GM18507 (cell line): ENCODE measurements at places on chromosomes 11 and 22.

DNA sequence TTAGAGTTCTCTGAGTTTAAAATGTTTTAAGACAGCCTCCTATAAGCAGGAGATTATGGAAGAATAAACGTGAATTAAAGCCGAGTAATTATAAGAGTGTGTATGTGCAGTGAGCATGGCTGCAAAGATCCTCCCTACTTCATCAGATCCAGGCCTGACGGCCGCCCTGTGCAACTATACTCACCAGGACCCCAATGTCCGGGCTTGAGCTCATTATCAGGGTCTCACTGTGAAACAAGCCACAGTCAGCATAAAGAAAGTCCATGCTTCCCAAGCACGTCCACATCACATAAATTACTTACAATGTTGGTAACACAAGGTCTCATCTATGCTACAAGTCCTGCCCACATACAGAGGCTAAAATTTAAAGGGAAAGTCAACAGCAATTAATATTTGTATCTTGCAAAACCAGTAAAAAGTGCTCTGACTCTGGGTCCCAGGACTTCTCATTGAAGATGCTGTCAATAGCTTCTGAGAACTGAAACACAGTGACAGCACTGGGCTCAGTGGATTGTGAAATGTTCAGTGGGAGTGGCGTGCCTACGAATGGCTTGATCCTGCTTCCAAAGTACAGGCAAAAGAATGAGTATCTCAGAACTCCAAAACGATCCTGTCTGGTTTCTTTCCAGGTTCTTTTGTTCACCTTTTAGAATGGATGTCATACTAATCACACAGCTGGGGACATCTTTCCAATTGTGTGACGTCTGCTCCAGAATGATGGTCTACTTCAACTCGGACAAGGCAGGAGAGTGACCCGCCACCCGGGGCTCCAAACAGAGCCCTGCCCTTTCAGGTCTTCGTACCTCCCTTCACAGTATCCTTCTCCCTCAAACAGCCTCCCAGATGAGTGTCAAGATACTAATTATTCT lies 72.1 kb upstream of the ARFGAP3 start:
- DNase-seq, result no peak

- DNase-seq, result no peak
Observed at GRCh38 chr22:46092670-46093410, 57.5 kb upstream of the PPARA start.

GRCh38 chr11:113338730-113339129 lies 24.3 kb downstream of the TTC12 start:
- no peak for DNase-seq

GRCh38 chr11:131108760-131109159 lies 192.5 kb upstream of the SNX19 start:
- no peak for DNase-seq

- DNase-seq, result no peak
Observed at GRCh38 chr22:44428941-44429830, 68.8 kb downstream of the RTL6 start.

DNA sequence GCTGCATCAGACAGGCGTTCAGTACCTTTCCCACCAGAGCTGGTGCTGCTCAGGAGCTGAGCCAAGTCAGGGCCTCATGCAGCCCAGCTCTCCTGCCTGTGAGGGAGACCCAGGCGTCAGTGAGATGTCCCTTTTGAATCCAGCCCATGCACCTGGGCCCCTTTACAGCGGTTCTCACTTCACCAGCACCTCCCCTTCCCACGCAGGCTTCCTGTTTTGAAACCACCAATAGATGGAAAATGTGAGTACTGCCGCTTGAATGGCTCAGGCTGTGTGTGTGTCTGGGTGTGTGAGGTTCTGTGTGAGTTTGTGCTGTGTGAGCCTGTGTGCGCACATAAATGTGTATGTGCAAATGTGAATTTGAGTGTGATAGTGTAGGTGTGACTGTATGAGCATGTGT lies 88.4 kb downstream of the UBASH3B start:
- peak; percentile 30 for DNase-seq

- no peak for DNase-seq
Observed at GRCh38 chr11:3220521-3221407, 2.2 kb upstream of the MRGPRG start.

GRCh38 chr11:128573638-128574037 lies 13.7 kb downstream of the ETS1 start:
- DNase-seq, result no peak

- DNase-seq, result no peak
Observed at GRCh38 chr11:65435411-65435931, 12.9 kb downstream of the NEAT1 start.

- no peak for DNase-seq
Observed at GRCh38 chr11:78840623-78841022, 266.0 kb upstream of the NARS2 start.

DNA sequence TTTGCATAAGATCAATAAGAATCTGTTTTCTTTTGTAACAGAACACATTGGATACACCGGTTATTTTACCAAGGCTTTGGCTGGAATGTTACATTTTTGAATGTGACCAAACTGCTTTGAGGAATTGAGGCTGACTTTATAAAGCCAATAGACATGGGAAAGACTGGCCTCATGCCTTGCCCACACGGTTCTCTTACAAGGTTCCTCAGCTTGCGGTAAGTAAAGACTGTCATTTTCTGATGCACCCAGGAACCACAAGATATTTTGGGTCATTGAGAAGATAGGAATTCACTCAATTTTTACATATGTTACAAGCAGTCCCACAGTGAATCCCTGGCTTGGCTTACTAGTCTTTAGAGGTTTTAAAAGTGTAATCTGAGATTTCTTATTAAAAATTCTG lies 23.9 kb downstream of the OR10A6 start:
- no peak for DNase-seq

GRCh38 chr11:100066399-100066798 lies 620.7 kb upstream of the ARHGAP42 start:
- DNase-seq, result no peak

DNA sequence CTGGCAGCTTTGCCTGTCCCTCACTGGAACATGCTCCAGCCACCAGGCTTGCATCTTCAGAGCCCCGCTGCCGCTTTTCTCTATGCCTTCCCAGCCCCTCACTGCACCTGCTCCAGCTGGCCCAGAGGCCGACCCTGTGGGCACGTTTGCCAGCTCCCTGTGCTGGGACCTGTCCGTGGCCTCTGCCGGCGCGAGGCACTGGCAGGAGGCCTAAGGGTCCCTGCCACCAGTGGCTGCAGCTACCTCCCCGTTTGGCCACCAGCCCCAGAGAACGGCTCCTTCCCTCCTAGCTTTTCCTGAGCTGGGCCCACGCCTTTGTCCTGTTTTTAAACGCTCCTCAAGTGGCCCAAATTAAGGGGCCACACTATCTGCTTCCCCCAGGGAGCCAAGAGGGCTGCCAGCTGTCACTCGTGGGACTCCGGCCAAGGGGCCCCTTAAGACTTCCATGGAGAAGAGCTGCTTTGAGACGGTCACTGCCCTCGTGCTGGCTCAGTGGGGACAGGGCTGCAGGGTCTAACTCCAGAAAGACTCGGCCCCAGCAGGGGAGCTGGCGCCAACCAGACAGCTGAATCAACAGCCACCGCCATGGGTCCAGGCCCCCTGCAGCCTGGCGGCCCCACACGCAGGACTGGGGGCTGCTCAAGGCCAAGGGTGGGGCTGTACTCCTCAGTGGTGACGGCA lies 24.6 kb upstream of the WNT7B start:
- DNase-seq, result no peak

- no peak for DNase-seq
Observed at GRCh38 chr11:72821920-72822799, 7.9 kb downstream of the ATG16L2 start.

GRCh38 chr11:134538742-134539141 lies 126.7 kb upstream of the B3GAT1 start:
- no peak for DNase-seq

DNA sequence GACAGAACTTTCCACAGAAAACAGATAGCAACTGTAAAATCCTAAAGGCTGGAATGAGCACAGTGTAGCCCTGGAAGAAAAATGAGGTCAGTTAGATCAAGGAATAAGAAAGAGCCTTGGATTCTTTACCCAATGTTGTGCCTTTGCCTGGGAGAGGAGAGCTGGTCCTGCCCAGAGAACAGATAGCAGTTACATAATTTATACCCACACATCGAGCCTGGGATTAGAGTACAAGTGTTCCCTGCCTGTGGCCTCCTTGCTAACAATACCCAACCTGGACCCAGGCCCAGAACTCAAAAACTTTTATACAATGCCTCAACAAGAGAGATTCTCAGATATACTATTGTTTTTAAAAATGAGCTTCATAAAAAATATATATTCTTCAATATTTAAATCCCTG lies 1998.4 kb downstream of the LRRC4C start:
- DNase-seq, result no peak

GRCh38 chr22:24822471-24822870 lies 16.5 kb downstream of the SGSM1 start:
- DNase-seq, result no peak

DNA sequence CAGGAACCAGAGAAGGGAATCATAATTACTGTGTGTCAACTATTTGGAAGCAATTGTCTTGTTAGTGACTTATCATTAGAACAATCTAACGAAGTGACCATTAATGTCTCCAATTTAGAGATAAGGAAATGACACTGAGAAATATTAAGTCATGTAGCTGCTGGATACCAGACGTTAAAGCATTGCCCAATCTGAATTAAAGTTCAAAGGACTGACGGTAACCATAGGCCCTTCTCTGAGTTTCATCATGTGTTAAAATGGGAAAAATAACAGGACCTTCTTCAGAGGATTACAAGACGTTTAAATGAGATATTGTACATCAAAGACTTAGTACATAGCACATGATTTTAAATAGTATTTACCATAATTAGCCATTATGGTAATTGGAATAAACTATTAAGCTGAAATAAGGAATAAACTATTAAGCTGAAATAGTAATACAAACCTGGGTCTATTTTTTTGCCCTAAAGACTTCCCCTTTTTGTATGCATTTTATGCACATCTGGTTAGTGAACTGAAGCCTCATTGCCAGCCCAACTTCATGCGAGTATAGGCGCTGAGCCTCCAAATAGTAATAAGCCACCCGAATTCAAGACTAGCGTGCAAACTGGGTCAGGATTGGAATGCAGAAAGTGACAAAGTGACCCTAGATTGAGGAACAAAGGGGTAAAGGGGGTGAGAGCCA lies 41.0 kb downstream of the GLYATL1 start:
- DNase-seq, result no peak

GRCh38 chr22:48835364-48835763 lies 992.3 kb downstream of the BRD1 start:
- DNase-seq, result no peak

GRCh38 chr11:113895367-113896155 lies 9.0 kb upstream of the HTR3B start:
- no peak for DNase-seq

GRCh38 chr22:48370508-48371325 lies 1457.0 kb downstream of the BRD1 start:
- no peak for DNase-seq

DNA sequence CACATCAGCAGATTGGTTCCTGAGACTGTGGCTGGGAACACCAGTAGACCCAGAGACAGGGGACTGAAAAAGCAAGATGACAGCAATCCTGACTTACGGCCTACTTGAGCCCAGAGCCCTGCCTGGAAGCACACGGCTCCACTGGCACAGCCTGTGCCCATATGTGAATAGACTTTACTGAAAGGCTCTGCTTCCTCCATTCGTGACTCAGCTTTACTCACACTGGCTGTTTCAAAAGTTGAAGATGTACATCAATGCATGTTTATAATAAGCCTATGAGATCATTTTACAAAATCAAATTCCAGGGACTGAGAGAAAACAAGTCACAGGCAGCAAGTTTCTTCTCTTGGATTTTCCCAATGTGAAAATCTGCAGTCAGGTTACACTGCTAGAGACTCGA lies 134.6 kb upstream of the TEAD1 start:
- DNase-seq, result no peak

GRCh38 chr11:80173371-80174136 lies 732.7 kb upstream of the TENM4 start:
- no peak for DNase-seq

GRCh38 chr11:57349491-57350274 lies 11.5 kb downstream of the P2RX3 start:
- peak; percentile 50 for DNase-seq

DNA sequence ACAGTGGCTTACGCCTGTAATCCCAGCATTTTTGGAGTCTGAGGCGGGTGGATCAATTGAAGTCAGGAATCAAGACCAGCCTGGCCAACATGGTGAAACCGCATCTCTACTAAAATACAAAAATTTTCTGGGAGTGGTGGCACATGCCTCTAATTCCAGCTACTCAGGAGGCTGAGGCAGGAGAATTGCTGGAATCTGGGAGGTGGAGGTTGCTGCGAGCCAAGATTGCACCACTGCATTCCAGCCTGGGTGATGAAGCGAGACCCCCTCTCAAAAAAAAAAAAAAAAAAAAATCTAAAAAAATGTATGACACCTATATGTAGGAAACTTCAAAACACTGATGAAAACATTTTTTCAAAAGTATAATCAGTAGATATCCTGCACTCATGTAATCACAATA lies 242.7 kb upstream of the CHORDC1 start:
- DNase-seq, result no peak

GRCh38 chr22:17086296-17086695 lies 1.5 kb downstream of the IL17RA start:
- DNase-seq, result no peak

- no peak for DNase-seq
Observed at GRCh38 chr11:60315871-60316270, 11.2 kb upstream of the MS4A6E start.

GRCh38 chr11:65911682-65912568 lies 6.9 kb downstream of the C11orf68 start:
- no peak for DNase-seq

- DNase-seq, result no peak
Observed at GRCh38 chr11:105046898-105047579, 1.9 kb upstream of the CARD16 start.

DNA sequence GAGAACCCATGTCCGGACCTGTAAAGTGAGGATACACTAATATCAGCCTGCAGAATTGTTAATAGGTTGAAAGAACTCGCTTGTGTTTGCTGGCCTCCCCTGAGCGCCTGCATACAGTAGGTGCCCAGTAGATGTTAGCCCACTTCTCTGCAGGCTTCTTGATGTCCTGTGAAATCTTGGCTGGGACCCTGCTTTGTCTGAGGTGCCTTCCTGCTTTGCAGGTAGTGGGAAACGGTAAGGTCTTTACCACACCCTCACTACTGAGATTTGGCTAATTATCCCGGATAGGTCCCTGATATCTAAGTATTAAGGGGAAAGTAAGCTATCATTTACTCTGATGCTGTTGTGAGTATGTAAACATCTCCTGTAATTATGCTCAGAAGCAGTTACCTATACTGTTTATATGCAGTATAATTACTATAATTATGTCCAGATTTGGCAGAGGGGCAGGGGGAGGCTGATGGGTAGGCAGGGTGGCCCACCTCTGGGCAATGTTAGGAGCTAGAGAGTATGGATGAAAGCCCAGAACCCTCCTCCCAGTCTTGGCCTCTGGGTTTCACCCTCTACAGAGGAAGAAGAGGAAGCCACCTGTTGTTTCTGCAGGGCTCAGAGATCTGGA lies 1.2 kb upstream of the ARRB1 start:
- no peak for DNase-seq

- DNase-seq, result no peak
Observed at GRCh38 chr11:117189941-117190544, 9.1 kb upstream of the TAGLN start.

- DNase-seq, result no peak
Observed at GRCh38 chr11:67418476-67419281, 3.2 kb downstream of the CARNS1 start.

GRCh38 chr11:65695459-65696241 lies 16.4 kb upstream of the KAT5 start:
- no peak for DNase-seq

- DNase-seq, result no peak
Observed at GRCh38 chr11:111759376-111759775, 6.8 kb downstream of the PPP2R1B start.
